Ascending aorta (tissue), 2 donors: ENCODE measurements at places on chromosomes 7 and 10.

DNA sequence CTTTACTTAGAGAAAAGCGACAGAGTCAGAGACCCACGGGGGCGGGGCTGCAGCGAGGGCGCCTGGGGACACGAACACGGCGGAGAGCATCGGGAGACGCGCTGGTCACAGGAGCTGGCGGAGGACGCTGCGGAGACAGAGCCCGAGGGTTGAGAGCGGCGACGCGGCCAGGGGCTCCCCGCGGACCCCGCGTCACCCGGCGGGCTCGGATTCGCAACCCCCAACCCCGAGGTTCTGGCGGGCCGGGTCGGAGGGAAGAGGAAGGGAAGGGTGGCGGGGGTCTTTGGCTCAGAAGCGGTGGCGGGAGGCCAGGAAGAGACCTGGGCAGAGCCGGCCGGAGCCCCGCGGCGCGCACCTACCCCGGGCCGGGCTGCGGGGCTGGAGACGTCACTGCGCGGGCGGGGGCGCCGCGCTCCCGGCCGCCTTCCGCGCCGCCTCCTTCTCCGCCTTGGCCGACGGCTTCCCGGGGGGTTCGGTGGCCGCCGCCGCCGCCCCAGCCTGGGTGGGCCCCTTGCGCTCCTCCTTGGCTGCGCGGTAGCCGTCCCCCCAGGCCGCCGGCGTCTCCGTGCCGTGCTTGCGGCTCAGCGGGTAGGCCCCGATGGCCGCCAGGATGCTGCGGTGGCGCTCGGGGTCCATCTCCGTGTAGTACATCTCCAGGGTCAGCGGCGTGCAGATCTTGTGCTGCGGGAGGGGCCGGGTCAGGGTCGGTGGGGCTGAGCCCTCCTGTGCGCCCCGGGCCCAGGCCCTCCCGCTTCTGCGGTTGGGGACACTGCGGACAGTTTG, 11.1 kb downstream of the CALY start:
- DNase-seq, result no peak

DNA sequence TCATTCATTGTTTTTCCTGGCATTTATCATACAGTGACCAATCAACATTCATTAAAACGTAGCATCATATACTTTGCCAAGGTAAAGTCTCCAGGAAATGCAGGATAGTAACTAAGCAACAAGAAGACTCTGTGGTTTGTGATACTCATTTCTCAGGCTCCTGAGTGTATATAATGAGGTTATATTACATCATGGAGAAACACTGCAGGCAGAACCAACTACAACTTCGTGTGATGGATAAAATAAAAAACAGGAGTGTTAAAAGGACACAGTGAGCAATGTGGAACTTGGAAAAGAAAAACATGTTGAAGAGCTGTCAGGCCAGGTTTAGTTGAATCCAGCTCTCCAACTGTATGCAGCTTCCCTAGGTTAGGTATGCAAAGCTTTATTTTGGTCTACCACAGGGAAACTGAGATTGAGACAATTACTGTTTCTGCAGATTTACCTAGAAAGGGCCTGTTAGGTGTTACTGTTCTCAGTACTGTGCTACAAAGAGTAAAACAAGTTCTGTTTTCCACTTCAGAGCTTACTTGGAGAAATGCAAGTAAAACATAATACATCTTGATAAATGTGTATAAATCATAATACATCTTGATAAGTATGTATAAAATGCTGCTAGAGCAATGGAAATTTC, 7.8 kb upstream of the CCNY start:
- DNase-seq, result no peak

- no peak for DNase-seq
These were observed 95.6 kb upstream of the KIF5B start for GRCh38 chr10:32151871-32152270.

DNA sequence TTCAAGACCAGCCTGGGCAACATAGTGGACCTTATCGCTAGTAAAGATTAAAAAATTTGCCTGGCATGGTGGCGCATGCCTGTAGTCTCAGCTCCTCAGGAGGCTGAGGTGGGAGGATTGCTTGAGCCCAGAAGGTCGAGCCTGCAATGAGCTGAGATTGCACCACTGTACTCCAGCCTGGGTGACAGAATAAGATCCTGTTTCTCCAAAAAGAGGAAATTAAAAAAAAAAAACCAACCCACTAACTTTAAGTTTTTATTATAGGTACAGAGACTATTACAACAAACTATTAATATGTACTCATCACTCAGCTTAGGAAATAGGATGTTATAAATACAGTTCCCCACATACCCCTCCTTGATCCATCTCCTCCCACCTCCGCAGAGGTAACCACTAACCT, 30.2 kb downstream of the DHTKD1 start:
- no peak for DNase-seq

DNA sequence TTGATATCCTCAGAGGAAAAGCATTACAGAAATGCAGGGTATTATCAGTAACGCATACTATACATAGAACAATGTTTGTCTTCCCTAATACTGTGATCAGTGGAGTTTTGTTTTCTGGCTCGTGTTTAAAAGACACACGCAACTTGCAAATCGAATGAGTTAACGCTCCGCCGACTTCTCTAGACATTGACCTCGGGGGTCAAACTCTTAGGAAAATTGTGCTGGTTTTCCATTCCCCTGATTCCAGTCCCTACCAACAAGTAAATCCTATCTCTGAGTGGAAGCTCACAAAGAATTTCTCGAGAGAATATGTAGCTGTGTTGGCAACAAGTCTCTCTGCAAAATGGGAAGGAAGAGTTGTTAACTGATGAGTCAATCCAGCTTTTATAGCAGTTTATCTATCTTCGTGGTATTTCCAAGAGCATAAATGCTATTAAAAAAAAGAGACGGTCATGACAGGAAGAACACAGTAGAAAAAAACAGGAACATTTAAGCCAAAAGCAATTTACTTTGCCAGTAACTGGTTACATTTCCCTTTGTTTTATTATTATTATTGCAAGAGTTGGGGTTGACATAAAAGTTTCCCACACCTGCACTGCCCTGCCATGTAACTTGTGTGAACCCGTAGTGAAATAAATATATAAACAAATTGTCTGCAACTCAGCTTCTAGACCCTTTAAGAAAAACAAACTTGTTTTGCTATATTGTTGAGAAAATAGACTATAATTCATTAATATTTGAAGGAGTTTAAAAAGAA, 144.4 kb downstream of the ARID5B start:
- no peak for DNase-seq

- DNase-seq, result no peak
These were observed 53.0 kb downstream of the TPK1 start for GRCh38 chr7:144782883-144783282.

GRCh38 chr10:47031901-47032465, 120.8 kb downstream of the PTPN20 start:
- no peak for DNase-seq

DNA sequence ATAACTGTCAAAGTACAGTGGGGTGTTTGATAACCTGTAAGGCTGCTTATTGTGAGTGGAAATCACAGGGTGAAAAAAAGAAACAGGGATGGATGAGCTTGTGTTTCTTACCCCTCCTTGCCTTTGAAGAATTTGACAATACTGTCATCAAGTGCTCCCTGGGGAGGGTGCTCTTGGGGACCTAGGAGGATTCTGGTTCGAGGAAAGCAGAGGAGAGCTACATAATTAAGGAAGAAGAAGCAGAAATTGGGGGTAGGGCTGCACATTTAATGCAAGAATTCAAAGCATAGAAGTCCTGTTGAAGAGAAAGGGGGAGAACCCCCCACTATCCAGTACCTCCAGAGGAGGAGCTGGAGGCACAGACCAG, 208.1 kb upstream of the PHYHIPL start:
- no peak for DNase-seq

DNA sequence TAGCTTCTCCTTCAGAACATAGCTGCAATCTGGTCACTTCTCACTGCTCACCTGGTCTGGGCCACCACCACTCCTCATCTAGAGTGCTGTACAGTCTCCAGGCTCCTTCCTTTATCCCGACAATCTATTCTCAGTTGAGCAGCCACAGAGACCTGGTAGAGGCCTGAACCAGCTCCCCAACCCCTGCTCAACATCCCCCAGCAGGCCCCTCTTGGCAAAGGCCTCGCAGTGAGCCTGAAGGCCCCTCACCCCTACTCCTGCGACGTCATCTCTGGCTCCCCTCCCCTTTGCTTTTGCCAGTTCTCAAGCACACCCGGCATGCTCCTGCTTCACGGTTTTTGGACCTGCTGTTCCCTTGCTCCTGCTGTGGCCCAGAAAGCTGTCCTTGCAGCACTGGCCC, 113.9 kb downstream of the ARHGAP22 start:
- no peak for DNase-seq

DNA sequence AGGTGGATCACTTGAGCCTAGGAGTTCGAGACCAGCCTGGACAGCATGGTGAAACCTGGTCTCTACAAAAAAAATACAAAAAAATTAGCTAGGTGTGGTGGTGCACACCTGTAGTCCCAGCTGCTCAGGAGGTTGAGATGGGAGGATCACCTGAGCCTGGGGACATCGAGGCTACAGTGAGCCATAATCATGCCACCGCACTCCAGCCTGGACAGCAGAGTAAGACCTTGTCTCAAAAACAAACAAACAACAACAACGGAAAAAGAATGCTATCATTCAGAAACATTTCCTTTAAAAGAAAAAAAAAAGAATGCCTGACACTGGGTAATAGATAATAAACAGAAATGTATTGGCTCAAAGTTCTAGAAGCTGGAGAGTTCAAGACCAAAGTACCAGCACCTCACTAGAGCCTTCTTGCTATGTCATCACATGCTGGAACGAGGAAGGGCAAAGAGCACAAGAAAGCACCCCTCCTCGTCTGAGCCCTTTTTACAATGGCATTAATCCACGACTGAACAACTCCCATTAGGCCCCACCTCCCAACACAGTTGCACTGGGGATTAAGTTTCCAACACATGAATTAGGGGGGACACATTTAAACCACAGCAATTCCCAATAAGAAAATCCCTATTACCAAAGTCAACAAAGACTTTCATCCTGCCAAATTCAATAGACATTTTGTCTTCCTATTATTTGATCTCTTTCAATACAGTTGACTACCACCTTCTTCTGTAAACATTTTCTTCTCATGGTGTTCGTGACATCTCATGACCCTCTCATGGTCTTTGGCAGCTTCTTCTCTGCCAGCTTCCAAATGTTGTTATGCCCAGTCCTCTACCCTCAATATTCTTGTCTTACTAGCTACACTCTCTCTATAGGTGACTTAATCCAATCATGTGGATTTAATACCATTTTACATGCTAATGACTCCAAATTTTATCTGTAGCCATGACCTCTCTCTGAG, 20.0 kb downstream of the AKR1D1 start:
- no peak for DNase-seq

DNA sequence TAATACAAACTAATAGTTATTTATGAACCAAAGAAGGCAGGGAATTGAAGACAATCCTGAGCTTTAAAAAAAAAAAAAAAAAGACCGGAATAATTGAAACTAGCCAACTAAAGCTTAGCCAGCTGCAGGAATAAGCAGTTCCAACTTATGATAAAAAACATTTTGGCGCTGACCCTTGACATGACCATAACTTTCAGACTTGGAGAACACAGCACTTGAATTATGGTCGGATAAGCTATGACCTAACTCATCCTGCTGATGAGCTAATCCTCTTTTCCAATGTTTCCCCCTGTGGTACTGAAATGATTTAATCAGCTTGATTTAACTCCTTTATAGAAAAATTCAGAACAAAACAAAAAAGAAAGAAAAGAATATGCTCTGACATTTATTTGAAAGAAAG, 181.8 kb downstream of the DGKB start:
- no peak for DNase-seq

GRCh38 chr10:124447751-124448466, 1.9 kb downstream of the NKX1-2 start:
- no peak for DNase-seq

GRCh38 chr10:131872827-131873375, 27.9 kb upstream of the PPP2R2D start:
- DNase-seq, result no peak

- no peak for DNase-seq
These were observed 671 bp upstream of the PAPSS2 start for GRCh38 chr10:87658858-87659555.

DNA sequence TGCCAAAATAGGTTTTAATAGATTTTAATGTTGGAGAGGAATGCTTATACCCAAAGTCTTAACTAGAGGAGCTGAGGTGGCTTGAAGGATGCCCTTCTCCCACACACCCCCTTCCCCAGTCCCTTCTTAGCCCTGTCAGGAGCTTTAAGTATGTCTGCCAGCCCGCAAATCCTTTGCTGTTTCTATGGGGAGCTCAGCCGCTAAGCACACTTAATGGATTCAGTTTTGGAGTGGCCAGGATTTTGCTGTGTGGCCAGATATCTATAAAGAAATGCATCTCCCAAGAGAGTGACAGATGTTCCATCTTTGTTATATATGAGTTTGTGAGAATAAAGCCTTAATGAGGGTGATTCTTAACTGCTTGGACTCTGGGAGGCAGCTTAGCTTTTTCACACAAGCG, 152.9 kb upstream of the ZNF32 start:
- no peak for DNase-seq

GRCh38 chr10:108358912-108359311, 1194.4 kb upstream of the SORCS1 start:
- no peak for DNase-seq

GRCh38 chr7:41047789-41048191, 655.1 kb downstream of the INHBA start:
- no peak for DNase-seq

- no peak for DNase-seq
These were observed 254.7 kb upstream of the NFE2L3 start for GRCh38 chr7:25897261-25897782.

- no peak for DNase-seq
These were observed 50.6 kb downstream of the VPS41 start for GRCh38 chr7:38858259-38858884.

- no peak for DNase-seq
These were observed 207.0 kb upstream of the PPP2R2D start for GRCh38 chr10:131693766-131694165.

GRCh38 chr10:59072038-59072437, 104.4 kb upstream of the PHYHIPL start:
- no peak for DNase-seq

- DNase-seq, result no peak
These were observed 1.4 kb downstream of the BAIAP2L1 start for GRCh38 chr7:98399462-98399861.

- no peak for DNase-seq
These were observed 165.9 kb upstream of the NAMPT start for GRCh38 chr7:106450716-106451115.

- no peak for DNase-seq
These were observed 171.4 kb downstream of the ARID5B start for GRCh38 chr10:62072901-62073300.

GRCh38 chr10:69061305-69062161, 26.4 kb upstream of the SRGN start:
- peak; percentile 53 for DNase-seq

GRCh38 chr10:85531706-85532105, 834.9 kb downstream of the GRID1 start:
- no peak for DNase-seq

- no peak for DNase-seq
These were observed 167.9 kb upstream of the ZMIZ1 start for GRCh38 chr10:78900715-78901430.

- peak; percentile 54 for DNase-seq
These were observed 97.2 kb upstream of the GNA12 start for GRCh38 chr7:2941216-2941859.

DNA sequence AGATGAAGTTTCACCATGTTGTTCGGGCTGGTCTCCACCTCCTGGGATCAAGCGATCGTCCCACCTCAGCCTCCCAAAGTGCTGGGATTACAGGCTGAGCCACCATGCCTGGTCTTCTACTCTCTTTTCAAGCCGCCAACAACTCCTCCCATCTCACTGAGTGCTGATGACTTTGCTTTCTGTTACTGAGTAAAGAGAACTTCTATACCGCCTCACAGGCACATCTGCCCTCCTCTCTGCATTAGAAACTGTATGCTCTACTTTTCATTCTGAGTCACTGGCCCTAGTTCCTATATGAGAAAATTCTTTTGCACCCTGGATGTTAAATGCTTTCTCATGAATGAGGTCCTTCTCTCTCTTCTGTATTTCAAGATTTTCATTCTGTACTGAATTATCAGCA, 2.2 kb upstream of the ZNF239 start:
- no peak for DNase-seq
